ENCODE measurements at places on chromosomes 2 and 18. TPM values are rescaled to one million over a fixed set of nuclear protein-coding genes. Genes with fewer than 3 reads are reported as not detected.

IL37 gene
- total RNA-seq: not detected

RNU2-63P gene
- total RNA-seq: not detected

TRIM54 gene
- total RNA-seq: 0.33 TPM

CYTIP gene
- total RNA-seq: not detected

TMX3 gene
- total RNA-seq: 83.4 TPM

SP9 gene
- total RNA-seq: not detected

UCN gene
- total RNA-seq: 0.38 TPM

Data from vein endothelial cell (primary cell).